ENCODE measurements at places on chromosomes 5 and 9.

- DNase-seq: peak; percentile 68
Measured at GRCh38 chr9:131608493-131609037, 63.2 kb downstream of the PRRT1B start.

GRCh38 chr5:158135682-158136179, 276.8 kb upstream of the CLINT1 start:
- DNase-seq: no peak

GRCh38 chr9:74875656-74876055, 12.1 kb downstream of the TRPM6 start:
- no peak for DNase-seq

DNA sequence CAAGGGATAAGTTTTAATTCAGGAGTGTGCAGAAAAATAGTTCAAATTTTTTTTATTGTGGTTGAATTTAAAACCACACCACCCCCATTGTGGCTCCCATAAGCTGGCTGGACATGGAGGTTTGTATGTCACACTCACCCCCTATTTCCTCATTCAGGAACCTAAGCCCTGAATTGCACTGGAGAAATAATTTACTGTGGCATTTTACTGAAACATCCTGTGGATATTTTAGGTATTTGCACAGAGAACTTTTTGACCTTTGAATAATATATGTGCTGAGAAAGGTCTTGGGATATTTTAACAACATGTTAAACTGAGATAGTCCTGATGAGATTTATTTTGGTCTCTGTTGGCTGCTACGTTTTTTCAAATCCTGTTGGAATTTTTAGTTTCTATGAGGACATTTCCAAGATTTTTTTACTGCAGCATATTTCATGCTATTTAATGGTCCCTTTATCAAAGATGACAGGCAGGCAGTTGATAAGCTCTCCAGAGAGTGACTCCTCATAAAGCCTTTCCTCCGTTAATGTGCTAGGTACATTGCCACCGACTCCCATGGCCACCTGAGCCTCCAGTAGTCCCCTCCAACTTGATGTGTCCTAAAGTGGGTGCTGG, 51.2 kb upstream of the PALM2AKAP2 start:
- no peak for DNase-seq

GRCh38 chr5:80608731-80609130, 38.7 kb upstream of the ANKRD34B start:
- DNase-seq: no peak

DNA sequence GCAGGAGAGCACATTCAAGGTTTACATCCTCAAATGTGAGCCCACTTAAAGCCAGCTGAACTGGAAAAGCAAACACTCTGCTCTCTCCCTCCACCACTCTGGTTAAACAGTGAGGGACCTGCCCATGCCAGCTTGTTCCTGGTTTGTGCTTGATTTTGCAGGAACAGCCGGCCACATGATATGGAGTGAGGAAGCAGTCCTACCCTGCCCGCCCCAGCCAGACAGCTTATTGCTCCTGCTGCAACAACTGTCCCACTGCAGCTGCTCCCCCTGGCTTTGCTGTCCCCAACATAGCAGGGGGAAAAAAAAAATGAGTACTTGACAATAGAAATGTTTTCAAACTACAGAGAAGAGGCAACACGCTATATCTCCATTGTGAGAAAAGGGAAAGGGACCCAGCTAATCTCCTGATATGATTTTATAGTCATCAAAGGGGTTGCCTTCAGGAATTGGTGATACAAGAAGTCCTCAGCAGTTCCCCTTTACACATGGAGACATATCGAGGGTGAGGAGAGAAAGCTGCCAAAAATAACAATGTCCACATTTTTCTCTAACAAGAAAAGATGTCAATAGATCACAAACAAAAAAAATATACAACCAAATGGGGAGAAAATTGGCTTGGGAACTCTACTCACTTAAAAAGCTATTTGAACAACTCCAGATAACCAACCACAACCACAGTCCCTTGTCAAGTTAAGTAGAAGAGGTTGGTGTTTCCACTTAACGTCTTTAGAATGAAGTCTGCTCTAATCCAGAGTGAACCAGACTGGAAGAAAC, 4.6 kb downstream of the MYO10 start:
- DNase-seq: no peak

- DNase-seq: no peak
Measured at GRCh38 chr5:98604721-98605425, 168.6 kb upstream of the RGMB start.

GRCh38 chr5:75243510-75243909, 6.8 kb upstream of the ANKRD31 start:
- no peak for DNase-seq

DNA sequence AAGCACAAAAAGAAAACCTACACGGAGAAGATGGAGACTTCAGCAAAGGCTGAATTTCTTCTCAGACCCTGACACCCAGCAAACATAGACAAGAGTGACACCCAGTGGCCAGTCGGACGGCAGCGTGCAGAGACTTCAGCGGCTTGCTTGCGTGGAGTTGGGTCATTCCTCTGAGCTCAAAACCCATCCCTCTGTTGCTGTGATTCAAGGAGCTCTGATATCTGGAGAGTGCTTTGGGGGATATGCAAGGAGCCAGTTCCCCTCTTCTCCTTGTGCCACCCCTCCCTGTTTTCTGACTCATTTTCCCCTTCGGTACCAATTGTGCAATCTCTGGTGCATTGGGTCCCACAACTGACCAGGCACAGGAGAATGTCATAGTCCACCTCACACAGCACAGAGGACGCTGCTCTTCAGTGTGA, 27.5 kb downstream of the SH3TC2 start:
- DNase-seq: peak; percentile 64

DNA sequence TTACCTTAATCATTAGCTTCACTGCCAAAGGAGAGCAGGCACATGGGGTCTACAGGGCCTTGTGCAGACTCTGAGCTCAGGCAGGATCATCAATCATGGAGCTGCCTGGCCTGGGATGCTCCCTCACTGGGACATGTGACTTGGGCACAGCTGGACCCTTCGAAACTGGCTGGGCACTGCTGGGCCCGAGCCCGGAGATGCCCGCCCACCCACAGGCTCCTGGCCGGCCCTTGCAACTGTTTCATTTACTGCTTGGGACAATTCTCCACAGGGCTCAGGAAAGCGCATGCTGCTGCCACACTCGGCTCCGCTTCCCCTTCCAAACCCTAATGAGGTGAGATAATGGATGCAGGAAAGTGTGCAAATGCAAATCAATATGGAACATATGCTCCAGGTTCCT, 387.5 kb downstream of the TRIM36 start:
- DNase-seq: no peak

DNA sequence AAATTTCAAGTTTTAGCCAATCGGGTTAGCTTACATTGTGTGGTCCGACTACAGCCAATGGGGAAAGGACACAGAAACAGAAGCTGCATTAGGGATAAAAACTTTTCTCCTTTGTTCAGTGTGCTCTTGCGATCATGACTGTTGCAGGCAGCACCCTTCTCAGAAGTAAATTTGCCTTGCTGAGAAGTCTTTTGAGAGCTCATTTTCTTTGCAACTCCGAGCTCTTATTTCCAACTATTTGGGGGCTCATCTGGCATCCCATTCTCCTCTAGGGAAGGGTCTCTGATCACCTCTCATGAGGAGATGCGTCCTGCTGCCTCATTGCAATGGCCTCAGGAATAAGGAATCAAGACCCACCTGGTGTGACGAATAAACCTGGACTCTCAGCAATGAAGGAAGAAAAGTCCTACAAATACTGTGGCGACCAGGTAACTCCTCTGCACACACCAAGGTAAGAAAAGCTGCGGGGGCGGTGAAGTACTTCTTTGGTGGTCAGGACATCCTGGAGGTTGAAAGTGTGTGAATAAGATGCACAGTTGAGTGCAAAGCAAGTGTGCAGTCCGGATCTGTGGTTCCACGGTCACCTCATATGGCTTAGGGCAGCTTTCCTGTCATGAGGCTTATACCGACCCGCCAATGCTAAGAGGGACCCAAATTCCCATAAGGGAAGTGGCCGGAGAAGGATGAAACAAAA, 20.4 kb downstream of the CNOT8 start:
- no peak for DNase-seq

- peak; percentile 32 for DNase-seq
Measured at GRCh38 chr5:79225026-79225425, 10.9 kb upstream of the JMY start.

- DNase-seq: no peak
Measured at GRCh38 chr5:45383985-45384384, 312.2 kb downstream of the HCN1 start.

- no peak for DNase-seq
Measured at GRCh38 chr5:150458802-150459557, 9.4 kb upstream of the RPS14 start.

DNA sequence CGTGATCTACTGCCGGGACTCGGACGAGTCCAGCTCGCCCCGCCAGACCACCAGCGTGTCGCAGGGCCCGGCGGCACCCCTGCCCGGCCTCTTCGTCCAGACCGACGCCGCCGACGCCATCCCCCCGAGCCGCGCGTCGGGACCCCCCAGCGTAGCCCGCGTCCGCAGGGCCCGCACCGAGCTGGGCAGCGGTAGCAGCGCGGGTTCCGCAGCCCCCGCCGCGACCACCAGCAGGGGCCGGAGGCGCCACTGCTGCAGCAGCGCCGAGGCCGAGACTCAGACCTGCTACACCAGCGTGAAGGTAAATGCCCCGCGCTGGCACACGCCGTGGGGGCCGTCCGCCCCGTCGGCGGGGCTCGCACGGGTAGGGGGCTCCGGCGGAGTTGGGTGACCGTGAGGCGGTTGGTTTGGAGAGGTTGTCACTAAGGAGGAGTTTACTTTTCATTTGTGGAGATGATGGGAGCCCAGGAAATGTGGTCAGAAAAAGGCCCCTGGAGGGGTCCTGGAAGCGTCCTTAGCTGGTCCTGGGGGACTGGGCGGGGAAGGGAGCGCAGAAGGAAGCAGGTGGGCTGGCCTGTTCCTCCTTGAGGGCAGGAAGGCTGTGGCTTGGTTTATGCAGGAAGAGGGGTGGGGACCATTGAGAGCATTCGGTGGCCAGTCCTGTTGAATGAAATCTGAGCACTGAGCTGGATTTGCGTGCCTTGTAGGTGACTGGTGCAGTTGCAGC, 647 bp downstream of the PDE8B start:
- DNase-seq: no peak

DNA sequence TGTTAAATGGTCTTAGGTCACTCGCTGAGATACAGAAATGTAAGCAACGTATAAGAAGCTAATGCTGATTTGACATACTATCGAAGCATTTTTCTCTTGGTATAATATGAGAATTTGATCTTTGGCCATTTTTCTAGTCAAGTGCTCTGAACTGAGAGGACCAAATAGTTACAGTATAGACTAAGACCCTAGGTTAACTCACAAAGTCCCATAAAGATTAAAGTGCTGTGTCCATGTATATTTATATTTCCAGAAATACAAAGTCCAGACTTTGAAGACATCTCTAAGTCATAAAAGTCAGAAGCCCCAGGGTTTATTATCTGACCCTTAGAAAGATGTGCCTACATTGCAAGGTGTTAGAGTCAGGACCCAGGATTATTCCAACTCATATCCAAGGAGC, 752.4 kb upstream of the COX7C start:
- no peak for DNase-seq

- DNase-seq: peak; percentile 16
Measured at GRCh38 chr5:93164690-93165089, 416.3 kb downstream of the NR2F1-AS1 start.

DNA sequence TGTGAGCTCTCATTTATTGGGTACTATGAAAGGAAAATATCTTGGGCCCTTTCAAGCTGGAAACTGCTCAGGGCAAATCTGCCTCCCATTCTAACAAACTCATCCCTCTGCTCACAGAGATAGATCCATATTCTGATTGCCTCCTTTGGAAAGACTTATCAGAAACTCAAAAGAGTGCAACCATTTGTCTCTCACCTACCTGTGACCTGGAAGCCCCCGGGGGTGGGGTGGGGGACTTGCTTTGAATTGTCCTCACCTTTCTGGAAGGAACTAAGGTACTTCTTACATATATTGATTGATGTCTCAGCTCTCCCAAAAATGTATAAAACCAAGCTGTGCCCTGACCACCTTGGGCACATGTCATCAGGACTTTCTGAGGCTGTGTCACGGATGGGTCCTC, 125.3 kb downstream of the ATP10B start:
- no peak for DNase-seq

DNA sequence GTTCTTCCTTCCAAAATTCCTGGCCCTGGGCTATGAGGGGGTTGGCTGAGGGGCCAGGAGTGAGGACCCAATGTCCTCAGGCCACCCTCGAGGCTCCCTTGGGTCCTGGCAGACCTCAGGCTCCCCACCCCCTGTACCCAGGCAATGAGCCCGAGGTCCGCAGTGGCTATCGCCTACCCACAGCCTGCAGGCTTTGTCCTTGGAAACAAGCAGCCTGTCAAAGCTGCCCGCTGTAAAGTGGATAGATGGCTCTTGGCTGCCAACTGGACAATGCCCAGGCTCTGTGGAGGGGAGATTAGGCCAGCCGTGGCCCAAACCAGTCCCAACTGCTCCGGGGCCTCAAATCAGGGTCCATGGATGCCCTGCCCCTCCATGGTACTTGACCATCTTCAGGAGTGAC, 2.2 kb upstream of the ADGRD2 start:
- no peak for DNase-seq

GRCh38 chr9:128454991-128455390, 815 bp upstream of the ODF2 start:
- DNase-seq: no peak

GRCh38 chr5:146595088-146595487, 79.1 kb upstream of the GPR151 start:
- no peak for DNase-seq

- no peak for DNase-seq
Measured at GRCh38 chr9:20621471-20622329, 599 bp downstream of the MLLT3 start.

- no peak for DNase-seq
Measured at GRCh38 chr9:2043243-2043642, 28.1 kb downstream of the SMARCA2 start.

GRCh38 chr5:147321569-147321968, 86.7 kb downstream of the STK32A start:
- no peak for DNase-seq

- DNase-seq: peak; percentile 59
Measured at GRCh38 chr9:107484117-107484723, 5.3 kb downstream of the KLF4 start.

- no peak for DNase-seq
Measured at GRCh38 chr9:18352711-18353110, 121.2 kb upstream of the ADAMTSL1 start.

- no peak for DNase-seq
Measured at GRCh38 chr5:147307170-147307569, 72.3 kb downstream of the STK32A start.

DNA sequence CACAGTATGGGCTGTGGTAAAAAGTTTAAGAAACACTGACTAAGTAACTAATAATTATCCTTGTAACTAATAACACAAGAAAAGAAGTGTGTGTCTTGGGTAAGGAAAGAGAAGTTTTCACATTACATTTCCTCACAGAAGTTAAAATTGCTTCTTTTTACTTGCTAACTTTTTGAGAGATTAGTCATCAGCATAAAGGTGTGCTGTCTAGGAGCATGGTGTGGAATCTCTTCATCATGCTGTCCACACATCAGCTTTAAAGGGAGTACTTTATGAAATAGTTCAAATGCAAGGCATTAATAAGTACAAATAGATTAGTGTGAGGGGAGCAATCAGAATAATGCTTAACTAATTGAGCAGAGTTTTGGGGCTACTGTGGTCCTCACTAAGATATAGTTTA, 29.8 kb downstream of the WDR36 start:
- no peak for DNase-seq
